ENCODE measurements at places on chromosomes 12 and 14.
A peak's percentile ranks its signal among the peaks of the same experiment; 100 is the strongest.

DNA sequence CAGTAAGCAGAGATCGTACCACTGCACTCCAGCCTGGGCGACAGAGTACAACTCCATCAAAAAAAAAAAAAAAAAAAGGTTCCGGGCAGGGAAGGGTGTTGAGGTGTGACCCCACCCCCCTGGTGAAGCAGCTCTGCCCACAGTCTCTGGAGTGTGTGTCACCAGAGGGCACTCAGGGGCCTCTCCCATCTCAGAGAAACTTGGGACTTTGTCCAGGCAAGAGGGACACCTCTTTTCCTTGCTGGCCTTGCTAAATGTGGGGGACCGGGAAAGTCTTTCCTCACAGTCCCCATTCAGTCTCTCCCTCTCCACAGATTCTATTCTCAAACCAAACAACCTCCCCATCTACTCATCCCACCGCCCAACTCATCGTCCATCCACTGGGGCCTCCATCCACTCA, 43.6 kb downstream of the RFLNA start:
- DNase-seq, result no peak

DNA sequence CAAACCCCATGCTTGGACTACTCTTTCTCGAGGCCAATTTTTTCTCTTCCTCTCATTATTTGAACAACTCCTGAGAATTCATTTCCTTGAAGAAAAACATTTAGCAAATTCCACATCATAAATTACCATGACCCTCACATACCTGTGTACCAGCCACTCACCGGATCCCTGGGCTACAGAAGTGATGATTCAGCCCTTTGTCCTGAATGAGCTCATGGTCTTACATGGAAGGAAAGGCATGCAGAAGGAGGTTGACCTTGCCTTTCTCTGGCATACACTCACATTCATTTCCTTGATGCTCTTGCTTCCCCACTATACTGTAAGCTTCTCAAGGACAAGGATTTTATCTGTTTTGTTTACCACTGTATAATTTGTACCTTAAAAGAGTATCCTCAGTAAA, 191.5 kb downstream of the SLC5A8 start:
- DNase-seq, result no peak

GRCh38 chr12:58757422-58757821, 162.9 kb downstream of the LRIG3 start:
- no peak for DNase-seq

- peak; percentile 43 for DNase-seq
Observed at GRCh38 chr14:92585981-92586937, 72.7 kb downstream of the RIN3 start.

- DNase-seq, result no peak
Observed at GRCh38 chr12:27965411-27965810, 7.1 kb downstream of the PTHLH start.

DNA sequence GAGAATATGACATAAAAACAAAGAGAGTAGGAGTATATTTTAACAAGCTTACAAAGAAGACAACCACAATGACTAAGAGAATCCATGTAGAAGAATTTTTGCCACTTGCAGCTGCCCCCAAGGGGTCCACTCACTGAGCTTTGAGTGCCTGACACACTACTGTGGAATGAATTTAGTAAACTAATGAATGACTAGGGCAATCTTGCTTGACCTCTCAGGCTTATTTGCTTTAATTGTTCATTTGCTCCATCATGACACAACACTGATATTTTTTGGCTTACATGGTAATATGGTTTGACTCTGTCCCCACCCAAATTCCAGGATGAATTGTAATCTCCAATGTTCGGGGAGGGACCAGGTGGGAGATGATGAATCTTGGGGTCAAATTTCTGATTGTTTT, 249.1 kb upstream of the FAR2 start:
- no peak for DNase-seq

GRCh38 chr12:41920355-41920754, 224.3 kb downstream of the GXYLT1 start:
- DNase-seq, result no peak

GRCh38 chr12:117440384-117440783, 79.0 kb upstream of the NOS1 start:
- DNase-seq, result no peak

- DNase-seq, result no peak
Observed at GRCh38 chr12:90396556-90396955, 558.4 kb downstream of the CCER1 start.

GRCh38 chr14:62162998-62163589, 400.9 kb downstream of the SNAPC1 start:
- DNase-seq, result peak; percentile 25

- no peak for DNase-seq
Observed at GRCh38 chr12:28767836-28768348, 381.2 kb upstream of the FAR2 start.

DNA sequence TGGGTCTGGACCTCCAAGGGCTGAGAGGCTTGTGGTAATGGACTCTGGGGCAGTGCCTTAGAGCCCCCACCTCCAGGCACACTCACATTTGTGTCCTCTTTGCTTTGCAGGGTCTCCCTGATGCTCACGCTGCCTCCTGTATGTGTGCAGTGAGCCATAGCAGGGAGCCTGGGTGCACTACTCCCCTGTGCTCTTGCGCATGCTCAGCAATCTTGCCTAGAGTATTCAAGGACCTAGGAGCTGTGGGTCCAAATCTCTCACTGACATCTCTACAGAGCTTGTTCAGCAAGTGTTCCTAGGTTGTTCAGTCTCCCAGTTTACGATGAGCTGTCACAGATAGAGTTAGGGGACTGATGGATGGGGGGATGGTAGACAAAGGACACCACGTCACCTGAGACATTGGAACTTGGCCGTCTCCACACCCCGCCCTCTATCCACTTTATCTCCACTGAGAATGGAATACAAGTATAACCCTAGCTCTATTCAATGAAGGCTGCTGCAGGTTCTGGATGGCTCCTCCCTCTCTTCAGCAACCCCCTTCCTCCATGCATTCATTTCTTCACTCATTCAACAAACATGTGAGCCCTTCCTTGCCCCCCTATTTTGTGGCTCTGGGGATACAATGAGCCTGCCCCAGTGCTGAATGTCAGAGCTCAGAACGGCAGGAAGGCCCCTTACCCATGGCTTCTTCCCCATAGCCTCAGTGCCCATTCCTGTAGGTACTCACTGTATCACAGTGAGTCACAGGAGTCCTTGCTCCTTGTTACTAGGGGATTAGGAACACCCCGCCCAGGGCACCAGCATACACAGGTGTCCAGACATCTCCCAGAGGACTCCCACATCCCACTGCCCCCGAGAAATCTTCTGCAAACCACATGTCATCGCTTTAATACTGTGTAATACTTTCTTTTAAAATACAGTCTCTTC, 31.2 kb downstream of the FIGNL2 start:
- no peak for DNase-seq

DNA sequence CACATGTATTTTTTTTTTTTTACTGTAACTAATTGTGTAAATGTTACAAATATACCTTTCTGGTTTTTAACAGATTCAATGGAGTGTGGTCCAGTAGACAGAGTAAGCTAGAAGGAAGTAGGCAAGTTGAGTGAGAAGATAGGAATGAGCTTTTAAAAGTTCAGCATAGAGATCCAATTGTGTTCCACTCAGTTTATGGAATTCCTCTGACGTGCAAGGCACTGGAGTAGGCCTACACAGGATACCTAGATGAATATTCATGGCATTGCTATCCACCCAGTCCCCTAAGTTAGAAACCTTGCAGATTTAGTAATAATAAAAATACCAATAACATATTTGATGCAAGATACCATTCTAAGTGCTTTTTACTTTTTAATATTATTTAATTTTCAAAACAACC, 225.6 kb upstream of the ARID2 start:
- no peak for DNase-seq

DNA sequence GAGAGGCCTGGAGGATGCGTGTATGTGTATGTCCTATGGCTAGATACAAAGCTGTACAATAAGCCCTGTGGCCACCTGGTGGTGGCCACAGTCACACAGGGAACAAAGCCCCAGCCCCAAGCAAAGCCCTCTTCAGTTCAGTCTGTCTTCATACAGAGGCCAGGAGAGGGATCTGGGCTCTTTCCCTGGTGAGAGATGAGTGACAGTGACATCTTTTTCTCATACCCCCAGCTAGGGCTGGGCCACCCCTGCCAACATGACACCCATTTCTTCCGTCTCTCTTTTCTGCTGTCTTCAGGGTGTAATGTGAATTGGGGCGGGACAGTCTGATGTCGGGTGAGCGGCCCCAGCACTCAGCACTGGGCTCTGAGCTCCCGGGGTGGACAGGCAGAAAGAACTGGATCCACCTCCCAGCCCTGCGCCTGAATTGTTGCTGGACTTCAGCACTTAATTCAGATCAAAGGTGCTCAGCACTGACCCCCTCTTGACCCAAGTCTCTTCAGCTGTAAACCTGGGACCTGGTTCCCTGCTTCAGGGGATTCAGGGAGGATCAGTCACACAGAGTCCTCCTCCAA, 59.8 kb downstream of the SERPINA3 start:
- peak; percentile 8 for DNase-seq

- DNase-seq, result no peak
Observed at GRCh38 chr12:106287364-106287763, 15.2 kb upstream of the TCP11L2 start.

- DNase-seq, result no peak
Observed at GRCh38 chr12:55899082-55899481, 28.6 kb downstream of the PYM1 start.
